MG63 (cell line): ENCODE measurements at places on chromosomes 3 and 15.
A peak's percentile ranks its signal among the peaks of the same experiment; 100 is the strongest.

GRCh38 chr15:41154412-41154811, 38.3 kb upstream of the INO80 start:
- no peak for DNase-seq

DNA sequence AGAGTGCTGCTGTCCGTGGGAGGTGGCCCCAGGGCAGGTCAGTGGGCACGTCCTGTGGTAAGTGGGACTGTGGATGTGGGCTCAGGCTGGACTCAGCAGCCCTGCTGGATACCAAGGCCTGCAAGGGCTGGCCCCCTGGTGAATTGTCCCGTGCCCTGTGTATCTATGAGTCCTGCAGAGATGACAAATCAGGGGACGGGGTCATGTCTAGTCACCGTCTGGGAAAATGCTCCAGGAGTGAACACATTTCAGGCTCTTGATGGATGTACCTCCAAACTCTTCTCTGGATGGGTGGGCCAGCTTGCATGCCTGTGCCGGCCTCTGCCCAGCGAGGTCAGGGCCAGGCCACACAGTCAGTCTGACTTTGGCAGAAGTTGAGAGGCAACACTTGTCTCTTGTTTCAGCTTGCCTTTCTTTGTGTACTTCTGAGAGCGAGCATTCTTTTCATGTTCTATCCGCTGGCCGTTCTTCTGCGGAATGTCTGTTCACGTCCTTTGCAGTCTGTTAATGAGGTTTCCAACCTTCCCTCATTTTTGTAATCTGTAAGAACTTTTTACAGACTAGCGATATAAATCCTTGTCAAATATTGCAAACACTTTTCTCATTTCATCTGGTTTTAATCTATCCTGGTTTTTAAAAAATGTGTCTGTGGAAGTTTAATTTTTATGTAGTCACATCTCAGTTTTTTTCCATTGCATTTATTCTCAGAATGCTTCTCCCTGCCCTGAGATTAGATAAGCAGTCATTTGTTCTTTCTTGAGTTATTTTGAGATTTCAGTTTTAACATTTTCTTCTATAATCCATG, 11.4 kb upstream of the STAB1 start:
- DNase-seq = no peak

DNA sequence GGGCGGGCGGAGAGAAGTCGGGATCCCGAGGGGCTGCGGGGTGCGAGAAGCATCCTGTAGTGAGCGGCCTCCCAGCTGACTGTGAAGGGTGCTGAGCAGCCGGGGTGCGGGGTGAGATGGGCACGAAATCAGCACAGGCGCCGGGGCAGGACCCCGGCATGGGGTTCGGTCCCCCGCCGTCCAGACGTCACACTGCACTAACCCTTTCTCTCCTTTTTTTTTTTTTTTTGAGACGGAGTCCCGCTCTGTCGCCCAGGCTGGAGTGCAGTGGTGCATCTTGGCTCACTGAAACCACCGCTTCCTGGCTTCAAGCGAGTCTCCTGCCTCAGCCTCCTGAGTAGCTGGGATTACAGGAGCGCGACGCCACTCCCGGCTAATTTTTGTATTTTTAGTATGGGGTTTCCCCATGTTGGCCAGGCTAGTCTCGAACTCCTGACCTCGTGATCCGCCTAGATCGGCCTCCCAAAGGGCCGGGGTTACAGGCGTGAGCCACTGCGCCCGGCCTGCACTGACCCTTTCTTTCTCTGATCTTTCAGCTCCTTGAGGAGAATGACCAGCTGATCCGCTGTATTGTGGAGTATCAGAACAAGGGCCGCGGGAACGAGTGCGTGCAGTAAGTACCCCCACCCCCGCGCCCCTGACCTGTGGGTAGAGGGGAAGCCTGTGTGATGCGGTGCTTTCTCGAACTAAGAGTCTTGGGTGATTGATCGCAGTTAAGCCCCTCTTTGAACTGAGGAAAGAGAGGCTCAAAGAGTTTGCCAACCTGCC, 513 bp downstream of the SS18L2 start:
- no peak for DNase-seq

DNA sequence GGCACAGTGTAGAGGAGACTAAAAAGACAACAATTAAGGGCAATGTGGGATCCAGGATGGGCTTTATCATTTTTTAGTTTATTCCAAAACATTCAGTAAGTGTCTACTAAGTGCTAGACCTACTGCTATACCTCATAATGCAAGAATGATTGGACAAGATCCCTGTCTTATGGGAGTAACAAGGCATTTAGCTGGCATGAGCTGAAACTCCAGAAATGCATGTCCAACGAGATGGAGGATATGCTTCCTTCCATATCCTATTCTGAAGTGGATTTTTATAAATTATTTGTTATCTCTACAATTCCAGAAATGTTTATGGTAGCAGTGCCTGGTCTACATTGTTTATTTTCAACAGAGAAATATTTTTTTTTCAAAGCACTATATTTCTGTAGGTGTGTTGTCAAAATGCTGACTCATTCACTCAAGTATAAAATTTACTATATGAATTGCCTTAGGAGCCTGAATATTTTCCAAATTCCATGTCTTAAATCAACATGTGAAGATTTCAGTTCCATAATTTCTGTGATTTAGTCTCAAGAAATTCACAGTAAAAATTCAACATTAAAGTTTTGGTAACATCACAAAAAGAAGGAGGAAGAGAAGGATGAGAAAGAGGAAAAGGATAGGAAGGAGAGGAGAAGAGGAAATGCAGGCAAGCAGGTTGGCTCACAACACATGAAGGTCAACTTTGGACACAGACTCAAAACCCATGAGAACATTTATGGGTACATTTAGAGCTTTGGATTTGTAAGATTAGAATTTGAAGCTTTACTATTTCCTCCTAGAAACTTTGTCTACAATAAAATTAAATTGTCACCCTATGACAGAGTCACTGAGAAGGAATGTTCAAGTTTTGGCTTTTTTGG, 88.6 kb downstream of the P3H2 start:
- peak; percentile 55 for DNase-seq

DNA sequence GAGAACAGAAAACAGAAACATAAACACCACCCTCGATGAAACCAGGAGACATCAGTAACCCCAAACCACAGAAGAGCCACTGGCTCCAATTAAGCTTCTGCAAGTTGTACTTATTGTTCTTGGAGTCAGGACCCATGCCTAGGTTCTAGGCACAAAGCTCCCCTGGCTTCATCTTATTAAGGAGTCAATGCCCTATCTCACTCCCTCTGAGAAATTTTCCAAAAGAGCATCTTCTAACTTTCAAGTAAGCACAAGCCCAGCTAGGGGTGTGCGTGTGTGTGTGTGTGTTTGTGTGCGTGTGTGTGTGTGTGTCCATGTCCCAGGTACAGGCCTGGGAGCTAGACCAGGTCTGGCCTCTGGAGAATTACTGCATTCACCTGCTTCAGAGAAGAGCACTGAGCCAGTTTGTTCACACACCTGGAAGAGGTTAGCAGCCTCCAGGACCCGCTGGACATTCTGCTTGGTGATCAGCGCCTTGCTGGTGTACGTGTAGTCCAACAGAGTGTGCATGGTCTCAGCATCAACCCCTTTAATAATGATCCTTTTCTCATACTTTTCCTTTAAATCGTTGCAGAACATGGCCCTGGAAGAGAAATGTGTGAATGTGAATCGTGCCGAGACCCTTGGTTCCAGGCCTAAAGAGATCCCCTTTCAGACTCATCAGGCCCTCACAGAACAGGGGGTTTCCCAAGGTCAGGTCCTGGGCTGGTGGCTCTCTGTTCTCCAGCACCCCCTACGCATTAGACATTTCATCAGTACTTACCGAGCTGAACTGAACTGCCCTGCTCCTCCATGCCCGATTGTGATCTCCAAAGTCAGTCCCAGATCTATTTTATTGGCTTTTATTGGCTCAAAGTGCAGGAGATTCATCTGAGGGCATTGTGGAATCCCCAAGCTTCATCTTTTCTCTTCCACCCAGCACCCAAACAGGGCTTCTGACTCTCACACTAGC, 27.8 kb downstream of the KLHL6 start:
- DNase-seq = no peak

DNA sequence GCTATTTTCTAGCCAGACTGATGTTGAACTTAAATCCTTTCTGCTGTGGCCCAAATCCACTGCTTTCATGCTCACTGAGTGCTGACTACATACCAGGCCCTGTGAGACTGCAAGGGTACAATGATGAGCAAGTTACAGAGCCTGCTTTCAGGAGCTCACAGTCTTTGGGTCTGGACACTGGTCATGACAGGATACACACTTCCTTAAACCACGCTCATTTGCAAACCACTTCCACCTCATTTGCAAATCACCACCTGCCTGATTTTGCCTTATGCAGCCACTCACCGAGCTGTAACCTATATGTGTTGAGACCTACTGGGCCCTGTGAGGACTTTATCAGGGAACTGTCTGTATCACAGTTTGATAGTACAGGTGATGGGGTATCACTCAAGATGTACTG, 50.2 kb upstream of the LRRC58 start:
- DNase-seq = no peak

DNA sequence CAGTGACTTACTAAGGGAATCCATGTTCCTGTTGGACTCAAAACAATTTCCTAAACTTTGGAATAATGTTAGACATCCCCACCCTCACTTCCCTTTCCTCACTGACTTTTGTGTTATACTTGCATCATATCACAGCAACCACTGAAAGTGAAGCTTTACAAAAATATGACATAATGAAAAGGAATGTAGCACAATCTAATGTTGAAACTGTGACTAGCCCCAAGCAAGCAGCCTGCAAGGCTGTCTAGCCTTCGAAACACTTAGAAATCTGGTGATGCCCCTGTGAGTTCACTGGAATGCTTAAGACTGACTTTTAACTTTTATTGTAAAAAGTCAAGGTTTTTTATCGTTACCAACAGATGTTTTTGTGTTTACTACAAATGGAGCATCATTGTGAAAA, 203.7 kb upstream of the ZNF385D start:
- no peak for DNase-seq

DNA sequence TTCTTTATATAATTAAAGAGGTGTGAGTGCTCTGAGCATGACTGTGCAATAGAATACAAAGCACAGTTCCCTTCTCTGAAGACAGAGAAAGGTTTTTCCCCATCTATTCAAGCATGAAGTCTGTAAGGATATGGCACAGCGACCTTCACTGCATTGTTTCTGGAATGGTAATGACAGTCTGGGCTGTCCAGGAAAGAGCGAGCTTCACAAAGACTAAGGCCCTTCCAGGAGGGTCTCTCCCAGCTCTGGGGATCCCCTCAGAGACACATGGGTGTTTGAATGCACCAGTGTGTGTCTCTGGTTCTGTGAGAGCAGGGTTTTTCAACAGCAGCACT, 179.9 kb upstream of the NR2E3 start:
- DNase-seq = no peak

DNA sequence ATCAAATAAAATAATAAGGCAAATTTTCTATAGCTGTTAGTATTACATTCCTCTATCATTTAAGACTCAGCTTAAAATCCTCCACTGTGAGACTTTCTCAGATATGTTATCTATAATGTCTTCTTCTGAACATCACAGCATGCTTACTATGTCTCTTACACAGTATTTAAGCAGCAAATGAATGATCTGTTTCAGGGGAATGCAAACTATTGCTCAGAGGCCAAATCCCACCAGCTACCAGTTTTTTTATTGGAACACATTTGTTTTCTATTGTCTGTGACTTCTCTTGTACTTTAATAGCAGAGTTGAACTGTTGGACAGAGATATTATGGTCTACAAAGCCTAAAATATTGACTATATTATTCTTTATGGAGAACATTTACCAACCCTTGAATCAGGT, 59.6 kb downstream of the C3orf38 start:
- DNase-seq = no peak

GRCh38 chr3:160163229-160163878, 61.9 kb upstream of the C3orf80 start:
- DNase-seq = no peak

DNA sequence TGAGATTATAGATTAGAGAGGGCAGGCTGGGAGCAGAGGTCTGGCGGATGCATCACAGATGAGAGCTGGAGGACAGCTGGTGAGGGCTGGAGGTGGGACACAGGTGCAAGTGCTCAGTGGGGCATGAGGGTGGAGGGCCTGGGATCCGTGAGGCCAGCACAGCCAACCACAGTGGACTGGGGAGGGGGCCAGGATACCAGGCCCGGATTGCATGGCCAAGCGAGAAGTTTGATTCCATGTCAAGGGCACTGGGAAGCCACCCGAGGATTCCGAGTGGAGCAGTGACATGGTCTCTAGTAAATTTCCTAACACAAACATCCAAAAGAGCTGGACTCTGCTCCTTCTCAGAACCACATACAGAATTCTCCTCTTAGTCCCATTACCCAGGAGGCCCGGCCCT, 44.0 kb upstream of the SLC41A3 start:
- no peak for DNase-seq

- DNase-seq = no peak
These were observed 75.5 kb downstream of the DAPK2 start for GRCh38 chr15:63970621-63971426.

GRCh38 chr3:14941871-14942270, 5.5 kb upstream of the NR2C2 start:
- DNase-seq = no peak

- DNase-seq = no peak
These were observed 156.4 kb upstream of the RASGRP1 start for GRCh38 chr15:38720893-38721567.

DNA sequence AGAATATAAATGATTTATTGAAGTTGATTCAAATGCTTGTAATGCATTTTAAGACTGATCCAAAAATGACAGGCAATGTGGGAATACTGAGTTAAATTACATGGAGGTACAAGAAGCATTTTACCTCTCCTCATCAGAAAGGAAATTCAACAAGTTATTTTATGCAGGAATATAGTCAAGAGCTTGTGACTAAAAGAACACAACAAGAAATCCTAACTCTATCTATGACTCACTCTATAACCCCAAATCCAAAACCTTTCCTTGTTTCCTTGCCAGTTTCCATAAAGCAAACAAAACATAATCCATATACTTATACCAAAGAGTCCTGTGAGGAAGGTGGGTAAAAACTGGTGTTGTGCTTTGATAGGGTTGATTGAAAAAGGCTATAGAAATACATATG, 30.8 kb downstream of the SIN3A start:
- DNase-seq = no peak

DNA sequence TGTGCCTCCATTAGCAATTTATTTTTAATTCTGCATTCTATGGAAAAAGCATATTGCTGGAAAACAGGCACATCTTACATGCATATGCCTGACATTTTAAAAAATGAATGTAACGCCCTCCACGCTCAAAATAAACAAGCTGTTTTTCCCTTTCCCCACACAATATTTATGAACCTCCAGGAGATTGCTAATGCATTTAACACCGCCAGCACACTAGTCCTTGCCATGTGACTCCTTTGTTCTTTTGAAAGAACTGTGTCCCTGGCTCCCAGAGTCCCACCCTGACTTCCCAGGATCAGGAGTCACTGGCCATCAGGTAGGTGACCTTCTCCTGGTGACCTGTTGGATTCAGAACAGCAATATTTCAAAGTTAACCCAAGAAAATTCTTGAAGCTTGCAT, 571.2 kb upstream of the CFAP20DC start:
- DNase-seq = no peak

DNA sequence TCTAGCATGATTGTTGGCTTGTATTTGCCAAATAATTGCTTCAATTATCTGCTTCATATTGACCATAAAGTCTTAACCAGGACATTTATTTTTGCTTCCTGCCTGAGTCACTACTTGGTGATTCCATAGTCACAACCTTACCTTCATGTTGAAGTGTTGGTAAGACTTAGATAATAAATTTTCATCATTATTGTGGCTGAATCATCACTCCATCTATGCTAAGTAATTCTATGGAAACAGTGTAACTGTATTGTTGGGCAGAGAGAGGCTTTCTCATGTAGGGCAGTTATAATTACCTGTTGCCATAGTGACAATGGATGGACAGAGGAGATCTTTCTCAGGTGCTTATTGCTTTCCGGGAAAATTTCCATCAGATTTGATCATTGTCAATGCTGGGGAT, 330.7 kb upstream of the LRRC3B start:
- no peak for DNase-seq
